ENCODE measurements at places on chromosomes 16 and 17.

GRCh38 chr17:15955793-15956541 lies 11.0 kb downstream of the ADORA2B start:
- DNase-seq = no peak

- DNase-seq = peak; percentile 89
Observed at GRCh38 chr16:75108792-75109731, 7.5 kb downstream of the LDHD start.

- peak; percentile 9 for DNase-seq
Observed at GRCh38 chr16:27678955-27679354, 129.0 kb downstream of the KATNIP start.

- DNase-seq = peak; percentile 41
Observed at GRCh38 chr16:47565454-47565853, 104.3 kb downstream of the PHKB start.

DNA sequence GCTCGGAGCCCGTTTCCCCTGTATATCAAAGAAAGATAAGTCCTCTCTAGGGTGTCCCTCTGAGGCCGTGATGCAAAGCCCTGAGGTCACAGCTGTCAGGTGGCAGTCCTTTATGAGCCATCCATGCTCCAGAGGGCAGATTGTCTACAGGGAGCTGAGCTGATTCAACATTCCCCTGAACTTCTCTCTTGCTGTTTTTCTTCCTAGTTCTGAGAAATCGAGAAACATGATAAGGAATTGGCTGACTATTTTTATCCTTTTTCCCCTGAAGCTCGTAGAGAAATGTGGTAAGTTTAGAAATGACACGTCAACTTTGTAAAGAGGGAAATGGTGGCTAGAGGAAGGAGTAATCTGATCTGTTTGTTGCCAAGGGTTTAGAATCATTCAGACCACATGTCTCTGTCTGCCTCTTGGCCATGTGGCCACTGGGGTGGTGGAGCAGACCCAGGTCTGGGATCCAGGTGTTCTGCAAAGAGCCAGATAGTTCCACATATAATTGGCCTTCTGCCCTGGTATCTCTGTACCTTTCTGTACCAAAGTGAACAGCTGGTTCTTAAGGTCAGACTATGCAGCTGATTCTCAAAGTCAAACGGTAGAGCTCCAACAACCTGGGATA lies 3.5 kb downstream of the CTNS start:
- DNase-seq = peak; percentile 42

- no peak for DNase-seq
Observed at GRCh38 chr17:8005967-8006730, 3.7 kb downstream of the GUCY2D start.

DNA sequence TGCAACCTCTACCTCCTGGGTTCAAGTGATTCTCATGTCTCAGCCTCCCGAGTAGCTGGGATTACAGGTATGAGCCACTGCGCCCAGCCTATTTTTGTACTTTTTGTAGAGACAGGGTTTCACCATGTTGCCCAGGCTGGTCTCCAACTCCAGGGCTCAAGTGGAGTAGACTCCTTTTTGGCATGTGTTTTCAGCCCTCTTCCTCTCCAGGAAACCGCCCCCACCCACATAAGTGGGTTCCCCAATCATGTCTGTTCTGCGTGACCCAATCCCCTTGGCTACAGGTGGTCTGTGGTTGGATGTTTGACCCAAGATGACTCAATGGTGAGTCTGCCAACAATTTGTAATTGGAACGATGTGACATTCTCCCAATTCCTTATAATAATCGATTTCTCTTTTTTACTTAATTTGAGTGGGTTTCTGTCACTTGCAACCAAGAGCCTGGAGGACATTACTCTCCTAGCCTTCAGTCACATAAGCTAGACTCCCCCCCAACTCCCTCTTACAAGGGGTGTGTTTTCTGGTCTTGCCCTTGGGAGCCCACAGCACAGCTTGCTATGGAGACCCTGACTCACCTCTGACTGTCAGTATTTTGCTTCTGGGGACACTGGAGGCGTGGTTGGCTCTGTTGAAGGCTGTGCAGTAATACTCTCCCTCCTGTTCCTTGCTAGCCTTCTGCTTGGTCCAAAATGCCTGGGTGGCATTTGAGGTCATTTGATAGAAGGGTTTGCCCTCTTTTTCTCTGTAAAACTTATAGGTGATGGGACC lies 34.9 kb downstream of the PECAM1 start:
- DNase-seq = peak; percentile 55

DNA sequence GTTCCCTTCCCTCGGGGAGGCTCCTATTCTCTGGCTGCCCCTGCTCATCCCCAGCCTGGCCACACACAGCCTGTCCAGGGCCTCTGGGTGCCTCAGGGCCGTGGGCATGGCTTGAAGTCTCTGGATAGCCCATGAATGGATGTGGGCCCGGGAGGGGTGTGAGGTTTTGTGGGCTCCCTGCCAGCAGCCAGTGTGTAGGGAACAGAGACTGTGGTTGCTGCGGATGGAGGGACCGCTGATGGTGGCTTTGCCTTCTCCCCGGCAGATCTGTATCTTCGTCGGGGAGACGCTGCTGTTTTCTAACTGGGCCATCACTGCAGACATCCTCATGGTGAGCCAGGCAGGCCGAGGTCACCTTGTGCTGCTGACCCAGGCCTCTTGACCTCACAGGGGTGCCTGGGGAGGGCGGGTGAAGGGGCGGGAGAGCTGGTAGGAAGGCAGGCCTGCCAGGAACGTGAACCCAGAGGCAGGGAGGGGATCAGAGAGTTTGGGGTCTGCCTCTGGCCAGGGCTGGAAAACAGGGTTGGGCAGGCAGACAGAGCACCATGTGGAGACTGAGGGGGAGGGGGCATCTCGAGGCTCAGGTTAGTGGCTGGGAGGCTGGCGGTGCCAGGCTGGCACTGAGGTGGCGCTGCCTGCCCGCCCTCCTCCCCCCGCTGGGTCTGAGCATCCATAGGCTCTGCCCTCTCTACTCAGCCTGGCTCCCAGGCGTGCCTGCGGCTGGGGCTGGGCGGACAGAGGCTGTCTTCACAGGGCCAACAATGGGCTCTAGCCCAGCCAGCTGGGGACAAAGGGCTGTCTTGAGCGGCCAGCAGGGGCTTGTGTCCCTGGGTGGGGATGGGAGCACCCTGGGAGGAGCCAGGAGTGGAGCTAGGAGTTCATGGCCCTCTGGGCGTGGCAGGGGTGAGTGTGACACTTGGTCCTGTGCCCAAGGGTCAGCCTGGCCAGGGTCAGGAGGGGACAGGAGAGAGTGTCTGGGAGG lies 21.4 kb downstream of the MYBBP1A start:
- DNase-seq = no peak

DNA sequence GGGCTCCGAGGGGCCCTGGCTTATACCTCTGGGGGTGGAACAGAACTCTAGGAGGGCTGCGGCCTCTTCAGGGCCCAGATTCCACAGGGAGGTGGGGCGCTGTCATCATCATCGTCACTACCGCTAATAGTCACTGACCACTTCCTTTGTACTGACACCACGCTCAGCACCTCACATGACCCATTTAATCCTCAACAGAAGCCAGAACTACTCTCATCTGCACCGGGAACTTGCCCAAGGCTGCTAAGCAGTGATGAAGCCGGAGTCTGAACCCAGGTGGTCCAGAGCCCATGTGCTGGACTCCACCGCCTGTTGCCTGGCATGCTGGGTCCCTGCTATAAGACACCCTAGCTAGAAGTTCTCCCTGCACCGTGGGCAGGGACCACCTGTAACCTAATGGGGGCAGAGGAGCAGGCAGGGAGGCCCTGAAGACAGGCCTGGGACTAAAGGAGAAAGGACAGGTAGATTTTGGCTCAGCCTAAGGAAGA lies 12.0 kb downstream of the UNC13D start:
- DNase-seq = peak; percentile 59

DNA sequence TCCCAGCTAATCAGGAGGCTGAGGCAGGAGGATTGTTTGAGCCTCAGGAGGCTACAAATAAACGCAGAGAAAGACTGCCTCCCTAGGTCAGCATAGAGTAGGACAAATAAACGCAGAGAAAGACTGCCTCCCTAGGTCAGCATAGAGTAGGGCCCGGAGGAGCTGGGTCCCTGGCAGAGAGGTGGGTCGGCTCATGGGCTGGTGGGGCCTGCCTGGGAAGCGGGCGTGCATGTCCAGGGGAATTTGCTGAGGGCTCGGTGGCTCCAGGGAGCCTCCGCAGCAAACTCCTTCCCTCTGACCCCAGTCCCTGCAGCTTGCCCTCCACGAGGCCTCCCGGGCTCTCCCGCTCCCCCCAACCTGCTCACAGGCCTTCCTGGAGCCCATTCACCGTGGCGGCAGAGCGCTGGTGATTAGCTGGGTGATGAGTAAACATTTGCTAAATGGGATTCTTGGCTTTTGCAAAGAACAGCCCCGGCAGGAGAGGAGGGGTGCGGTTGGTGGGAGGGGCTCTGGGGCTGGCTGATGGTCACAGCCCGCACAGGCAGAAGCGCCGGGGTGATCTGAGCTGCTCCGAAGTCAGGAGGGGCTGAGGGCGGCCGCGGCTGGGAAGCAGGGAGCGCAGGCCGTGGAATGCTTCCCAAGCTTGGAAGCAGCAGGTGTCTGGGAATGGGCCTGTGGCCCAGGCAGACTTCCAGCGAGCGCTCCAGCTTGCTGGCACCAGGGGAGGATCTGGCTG lies 93.1 kb downstream of the RTN4RL1 start:
- DNase-seq = peak; percentile 15

DNA sequence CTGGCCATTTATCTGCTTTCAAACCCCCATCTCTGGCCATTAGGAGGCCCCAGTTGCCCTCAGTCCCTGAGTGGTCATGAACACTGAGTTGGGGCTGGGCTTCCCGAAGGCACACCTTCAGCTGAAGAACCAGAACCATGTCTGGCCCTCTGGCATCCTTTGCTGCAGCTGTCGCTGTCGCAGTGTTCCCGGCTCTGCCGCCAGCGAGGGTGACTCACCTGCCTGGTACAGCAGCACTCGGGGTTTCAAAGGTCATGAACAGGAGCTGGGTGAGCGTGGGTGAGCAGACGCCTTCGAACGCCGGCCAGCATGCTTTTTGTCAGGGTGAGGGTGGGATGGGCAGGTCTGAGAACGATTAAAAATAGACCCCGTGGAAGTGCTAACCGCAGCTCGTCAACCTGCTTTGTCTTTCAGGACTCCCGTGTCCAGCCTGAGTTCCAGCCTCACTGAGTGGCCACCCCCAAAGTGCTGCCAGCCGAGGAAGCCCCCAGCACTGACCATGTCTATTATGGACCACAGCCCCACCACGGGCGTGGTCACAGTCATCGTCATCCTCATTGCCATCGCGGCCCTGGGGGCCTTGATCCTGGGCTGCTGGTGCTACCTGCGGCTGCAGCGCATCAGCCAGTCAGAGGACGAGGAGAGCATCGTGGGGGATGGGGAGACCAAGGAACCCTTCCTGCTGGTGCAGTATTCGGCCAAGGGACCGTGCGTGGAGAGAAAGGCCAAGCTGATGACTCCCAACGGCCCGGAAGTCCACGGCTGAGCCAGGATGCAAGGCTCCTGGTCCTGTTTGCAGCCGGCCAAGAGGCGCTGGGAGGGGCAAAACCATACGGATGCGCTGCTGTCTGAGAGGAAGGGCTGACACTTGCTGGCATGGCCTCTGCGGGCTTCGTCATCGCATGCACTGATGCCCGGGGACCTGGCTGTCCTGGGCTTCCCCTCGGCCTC lies 7.6 kb downstream of the SNN start:
- DNase-seq = no peak

GRCh38 chr17:57914273-57915142 lies 40.7 kb downstream of the CUEDC1 start:
- DNase-seq = no peak

DNA sequence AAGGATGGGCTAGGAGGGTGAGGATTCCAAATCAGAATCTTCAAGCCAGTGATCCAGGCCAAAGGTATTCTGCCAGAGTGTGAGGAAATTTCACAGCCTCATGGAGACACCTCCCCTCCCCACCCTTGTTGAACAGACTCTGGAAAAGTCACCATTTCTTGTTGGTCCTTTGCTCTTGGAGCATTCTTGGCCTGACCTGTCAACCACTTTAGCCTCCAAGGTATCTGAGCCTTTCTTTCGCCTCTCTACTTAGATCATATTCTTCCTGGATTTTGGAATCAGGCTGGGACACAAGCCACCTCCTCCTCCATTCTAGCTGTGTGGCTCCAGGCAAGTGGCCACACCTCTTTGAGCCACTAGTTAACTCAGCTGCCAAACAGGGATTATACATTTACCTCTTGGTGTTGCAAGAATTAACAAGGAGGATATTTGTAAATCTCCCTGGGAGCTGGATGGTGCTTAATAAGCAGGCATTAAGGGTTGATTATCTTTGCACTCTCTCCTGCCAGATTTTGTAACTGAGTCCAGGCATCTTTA lies 193.5 kb downstream of the WWOX start:
- DNase-seq = no peak

- no peak for DNase-seq
Observed at GRCh38 chr17:7820231-7820630, 13.8 kb upstream of the KDM6B start.

- no peak for DNase-seq
Observed at GRCh38 chr17:72751746-72752145, 340.7 kb downstream of the SLC39A11 start.

GRCh38 chr17:349666-350065 lies 2.9 kb downstream of the RPH3AL start:
- no peak for DNase-seq

- DNase-seq = no peak
Observed at GRCh38 chr16:50254072-50254471, 12.3 kb upstream of the ADCY7 start.

GRCh38 chr17:8162997-8163977 lies 539 bp upstream of the VAMP2 start:
- DNase-seq = no peak

DNA sequence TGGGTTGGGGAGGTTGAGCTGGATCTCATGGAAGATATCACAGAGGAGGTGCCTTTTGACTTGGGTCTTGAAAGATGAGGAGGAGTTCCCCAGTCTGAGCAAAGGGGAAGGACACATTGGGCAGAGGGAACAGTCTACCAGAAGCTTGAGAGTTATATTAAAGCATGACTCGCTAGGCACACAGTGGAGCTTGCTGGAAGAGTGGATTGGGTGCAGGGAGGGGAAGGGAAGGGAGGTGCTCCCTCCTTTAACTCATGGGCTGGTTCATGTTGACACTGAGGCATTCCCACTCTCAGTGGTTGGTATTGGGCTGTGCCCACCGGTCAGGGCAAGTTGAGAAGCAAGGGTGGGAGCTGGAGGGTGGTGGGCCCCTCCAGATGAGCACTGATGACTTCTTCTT lies 5.9 kb downstream of the TMEM98 start:
- DNase-seq = no peak

DNA sequence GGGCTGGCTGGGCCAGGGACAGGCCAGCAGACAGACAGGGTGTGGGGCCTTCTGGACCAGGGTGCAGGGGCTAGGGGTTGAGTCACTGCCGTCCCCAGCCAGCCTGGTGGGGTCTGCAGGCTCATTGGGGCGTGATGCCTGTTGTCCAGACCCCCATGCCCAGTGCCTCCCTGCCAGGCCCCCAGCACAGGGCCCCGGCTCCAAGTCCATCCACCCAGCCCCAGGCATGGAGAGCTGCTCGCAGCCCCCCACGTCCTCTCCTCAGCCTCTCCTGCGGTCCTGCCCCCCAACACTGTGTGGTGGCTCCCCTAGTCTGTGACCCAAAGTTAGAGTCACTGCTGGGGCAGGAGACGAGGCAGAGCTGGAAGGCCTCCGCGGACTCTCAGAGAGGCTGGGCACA lies 7.0 kb upstream of the PKMYT1 start:
- DNase-seq = no peak
